Activated T-cell treated with anti-CD3 and anti-CD28 coated beads, Interleukin-2, amount 50 U/mL, for 72 hours (primary cell): ENCODE measurements at places on chromosomes 1 and 21. TPM values are rescaled to one million over a fixed set of nuclear protein-coding genes. Genes with fewer than 3 reads are reported as not detected.

DNA sequence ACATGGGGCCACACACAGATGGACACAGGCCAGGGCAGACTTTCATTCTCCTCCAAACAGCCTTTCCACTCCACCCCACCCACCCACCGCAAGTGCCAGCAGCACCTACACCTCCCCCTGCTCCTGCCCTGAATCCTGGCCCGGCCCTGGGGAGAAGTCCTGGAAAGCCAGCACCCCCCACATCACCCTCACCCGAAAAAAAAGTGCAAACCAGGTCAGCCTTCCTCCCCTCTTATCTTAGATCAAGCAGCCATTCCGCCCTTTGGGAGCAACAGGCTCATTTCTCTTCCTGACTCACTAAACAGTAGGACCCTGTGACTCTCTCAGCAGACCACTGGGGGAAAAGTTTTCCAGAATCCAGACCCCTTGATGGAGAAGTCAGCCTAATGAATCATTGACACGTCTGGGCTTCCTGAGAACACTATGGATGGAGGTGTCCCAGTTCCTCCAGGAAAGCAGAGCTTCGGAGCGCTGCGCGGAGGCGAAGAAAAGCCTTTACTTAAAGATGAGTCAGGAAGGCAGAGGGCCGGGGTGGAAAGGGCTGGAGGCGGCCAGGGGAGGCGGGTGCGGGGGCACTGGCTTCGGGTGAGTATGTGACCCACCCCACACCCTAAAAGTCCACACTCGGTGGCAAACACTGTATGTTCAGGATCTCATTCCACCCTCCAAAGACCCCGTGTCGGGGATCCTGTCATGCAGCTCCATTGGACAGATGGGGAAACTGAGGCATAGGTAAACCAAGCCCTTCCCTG, 588.7 kb downstream of the MATN1 start:
- H3K4me1 ChIP-seq = no peaks in the 10 kb centered on the region
- no peak for DNase-seq
- no peaks in the 10 kb centered on the region for H3K36me3 ChIP-seq
- no peak overlapping the region for H3K27ac ChIP-seq
- H3K27me3 ChIP-seq = no peaks in the 10 kb centered on the region
- H3K4me3 ChIP-seq = no peak overlapping the region

GRCh38 chr1:95407131-95407885, 173.3 kb downstream of the RWDD3 start:
- no peak for DNase-seq
- no peak overlapping the region for H3K4me3 ChIP-seq
- H3K36me3 ChIP-seq = no peaks in the 10 kb centered on the region
- H3K4me1 ChIP-seq = no peaks in the 10 kb centered on the region
- peaks cover 24% of the 10 kb centered on the region for H3K27me3 ChIP-seq
- no peak overlapping the region for H3K27ac ChIP-seq

The SPOCD1 gene
- 1.0 TPM for total RNA-seq

DNA sequence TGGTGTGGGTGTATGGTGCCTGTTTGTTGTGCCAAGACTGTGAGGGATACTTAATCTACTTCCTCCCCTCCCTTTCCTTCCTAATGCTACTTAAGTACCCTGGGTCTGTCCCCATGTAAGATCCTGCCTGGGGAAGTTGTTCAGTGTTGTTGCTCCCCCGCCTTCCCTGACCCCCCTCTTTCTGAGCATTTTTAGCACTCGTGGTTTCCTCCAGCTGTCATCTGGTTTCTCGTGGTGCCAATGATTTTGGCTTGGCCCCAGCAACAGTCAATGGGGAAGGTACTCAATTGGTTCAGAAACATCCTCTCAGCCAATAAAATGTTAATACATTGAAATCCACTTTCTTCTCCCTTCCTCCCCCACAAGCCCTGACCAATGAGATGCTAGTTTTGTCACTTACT, 8.0 kb upstream of the B4GALT3 start:
- no peaks in the 10 kb centered on the region for H3K27me3 ChIP-seq
- H3K27ac ChIP-seq = peak overlapping the region; percentile 95
- H3K36me3 ChIP-seq = no peaks in the 10 kb centered on the region
- H3K4me1 ChIP-seq = peaks cover 81% of the 10 kb centered on the region
- H3K4me3 ChIP-seq = peak overlapping the region; percentile 83
- DNase-seq = peak; percentile 78

DNA sequence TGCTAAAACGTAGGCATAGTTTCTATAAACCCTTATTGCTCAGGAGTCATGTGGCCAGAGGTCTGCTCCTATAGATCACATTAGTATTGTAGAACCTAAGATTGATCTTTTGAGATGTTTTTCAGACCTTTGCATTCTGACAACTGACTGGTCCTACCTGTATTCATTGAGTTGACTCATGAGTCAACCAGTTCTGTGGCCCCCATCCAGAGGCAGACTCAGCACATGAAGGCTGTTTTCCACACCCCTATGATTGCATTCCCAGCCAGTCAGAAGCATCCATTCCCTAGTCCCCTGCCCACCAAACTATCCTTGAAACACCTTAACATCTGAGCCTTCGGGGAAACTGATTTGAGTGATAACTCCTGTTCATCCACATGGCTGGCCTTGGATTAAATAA, 451.7 kb downstream of the SIPA1L2 start:
- no peak overlapping the region for H3K4me3 ChIP-seq
- no peak overlapping the region for H3K27ac ChIP-seq
- H3K36me3 ChIP-seq = peaks cover 3% of the 10 kb centered on the region
- peaks cover 27% of the 10 kb centered on the region for H3K27me3 ChIP-seq

- no peaks in the 10 kb centered on the region for H3K27me3 ChIP-seq
- no peaks in the 10 kb centered on the region for H3K36me3 ChIP-seq
- no peaks in the 10 kb centered on the region for H3K4me1 ChIP-seq
- DNase-seq = no peak
- H3K4me3 ChIP-seq = no peak overlapping the region
- no peak overlapping the region for H3K27ac ChIP-seq
Measured at GRCh38 chr1:74857676-74858075, 124.7 kb downstream of the TYW3 start.

GRCh38 chr1:22875241-22875640, 97.4 kb downstream of the LACTBL1 start:
- no peaks in the 10 kb centered on the region for H3K4me1 ChIP-seq
- no peaks in the 10 kb centered on the region for H3K27me3 ChIP-seq
- DNase-seq = no peak
- no peaks in the 10 kb centered on the region for H3K36me3 ChIP-seq
- H3K27ac ChIP-seq = no peak overlapping the region
- H3K4me3 ChIP-seq = no peak overlapping the region

DNA sequence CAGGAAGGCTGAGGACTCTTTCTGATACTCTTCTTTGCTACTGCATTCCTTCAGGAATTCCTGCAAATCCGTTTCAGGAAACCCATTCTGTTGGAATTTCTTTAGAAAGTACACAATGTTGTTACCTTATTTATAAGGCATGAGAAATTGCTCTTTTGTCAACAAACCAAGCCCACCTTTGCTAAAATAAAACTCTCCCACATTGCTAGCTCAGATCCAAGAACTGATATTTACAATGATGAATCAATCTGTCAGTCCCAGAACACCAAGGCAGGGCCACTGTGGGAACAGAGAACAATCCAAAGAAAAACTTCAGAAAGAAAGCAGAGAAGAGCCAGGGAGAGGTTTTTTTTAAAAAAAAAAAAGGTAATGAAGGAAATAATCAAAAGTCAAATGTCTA, 36.6 kb upstream of the LPAR3 start:
- no peaks in the 10 kb centered on the region for H3K27me3 ChIP-seq
- H3K4me3 ChIP-seq = no peak overlapping the region
- H3K27ac ChIP-seq = no peak overlapping the region
- peaks cover 6% of the 10 kb centered on the region for H3K36me3 ChIP-seq
- peaks cover 6% of the 10 kb centered on the region for H3K4me1 ChIP-seq

DNA sequence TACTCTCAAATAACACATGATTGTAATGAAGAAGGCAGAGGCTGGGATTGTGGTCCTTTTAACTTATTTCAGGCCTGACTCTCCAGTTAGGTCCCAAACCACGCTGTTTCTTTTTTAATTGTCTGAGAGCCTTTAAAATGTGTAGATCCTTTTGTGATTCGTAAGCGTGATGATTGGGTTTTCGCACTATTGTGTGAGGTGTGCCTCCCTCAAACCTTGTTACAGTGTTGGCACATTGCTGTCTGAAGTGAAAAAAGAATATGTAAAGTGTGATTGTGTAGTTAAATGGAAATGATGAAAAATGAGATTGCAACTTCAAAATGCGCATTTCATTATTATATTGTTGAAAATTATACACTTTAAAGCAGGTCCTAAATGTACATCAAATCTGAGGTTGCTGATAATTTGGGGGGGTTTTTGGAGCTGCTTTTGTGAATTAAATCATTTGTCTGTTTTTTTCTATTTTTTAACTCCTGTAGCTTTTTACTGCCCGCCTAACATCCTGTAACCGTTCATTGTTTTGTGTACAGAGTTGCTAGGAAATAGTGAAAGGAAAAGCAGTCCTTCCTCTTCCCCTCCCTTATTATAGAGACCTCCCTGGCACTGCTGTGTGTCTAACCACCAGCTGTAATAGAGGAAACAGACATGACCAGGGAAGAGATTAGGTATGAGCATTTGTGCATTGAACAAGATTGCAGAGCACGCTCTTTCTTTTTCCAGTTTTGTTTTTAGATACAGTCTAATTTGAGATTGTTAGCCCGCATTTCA, 43.3 kb downstream of the IARS2 start:
- peaks cover 4% of the 10 kb centered on the region for H3K4me1 ChIP-seq
- DNase-seq = no peak
- no peak overlapping the region for H3K4me3 ChIP-seq
- peaks cover 5% of the 10 kb centered on the region for H3K36me3 ChIP-seq
- peak overlapping the region; percentile 35 for H3K27ac ChIP-seq
- no peaks in the 10 kb centered on the region for H3K27me3 ChIP-seq

DNA sequence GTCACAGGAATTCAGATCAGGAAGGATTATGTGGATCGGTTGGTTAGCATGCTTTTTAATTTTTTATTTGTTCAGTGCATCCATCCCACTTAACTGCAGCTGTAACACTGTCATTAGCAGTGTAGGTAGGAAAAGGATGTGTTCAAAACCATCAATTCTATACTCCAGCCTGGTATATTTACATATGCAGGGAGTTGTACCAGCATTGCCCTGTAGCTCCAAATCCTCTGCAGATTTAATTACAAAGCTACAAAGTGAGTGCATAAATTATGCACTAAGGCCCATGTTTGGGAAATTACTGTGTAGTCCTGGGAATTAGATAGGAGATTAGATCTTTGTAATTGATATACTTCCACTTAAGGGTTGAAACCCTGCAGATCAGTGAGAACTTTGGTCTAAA, 15.9 kb upstream of the OSBPL9 start:
- DNase-seq = no peak
- no peak overlapping the region for H3K27ac ChIP-seq
- no peaks in the 10 kb centered on the region for H3K4me1 ChIP-seq
- no peak overlapping the region for H3K4me3 ChIP-seq

The SLC25A34 gene
- 2.5 TPM for total RNA-seq

DNA sequence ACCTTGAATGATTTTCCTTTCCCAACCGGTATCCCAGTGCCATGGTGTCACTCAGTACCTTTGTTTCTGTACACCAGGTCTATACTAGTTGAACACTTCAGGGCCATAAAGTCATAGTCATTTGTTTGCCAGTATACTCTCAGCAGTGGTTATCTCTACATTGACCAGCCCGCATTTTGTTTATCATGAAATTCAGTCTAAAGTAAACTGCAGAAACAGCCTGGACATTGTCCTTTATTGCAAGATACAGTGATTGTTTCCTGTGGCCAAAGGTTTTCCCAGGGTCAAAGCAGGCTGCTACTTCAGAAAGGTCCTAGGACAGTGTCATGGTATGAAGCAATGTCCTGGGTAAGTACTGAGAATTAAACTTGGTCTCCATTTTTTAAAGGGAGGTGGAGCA, 407.4 kb downstream of the RWDD3 start:
- no peaks in the 10 kb centered on the region for H3K4me1 ChIP-seq
- no peaks in the 10 kb centered on the region for H3K27me3 ChIP-seq
- DNase-seq = no peak
- H3K4me3 ChIP-seq = no peak overlapping the region
- no peak overlapping the region for H3K27ac ChIP-seq

- H3K4me3 ChIP-seq = no peak overlapping the region
- H3K27ac ChIP-seq = no peak overlapping the region
- no peaks in the 10 kb centered on the region for H3K27me3 ChIP-seq
- H3K4me1 ChIP-seq = no peaks in the 10 kb centered on the region
Measured at GRCh38 chr1:13536571-13536970, 22.8 kb upstream of the LRRC38 start.

GRCh38 chr1:155208541-155209311, at the start of gene MTX1:
Gene MTX1, plus strand, starts transcription at chr1:155208695. Its CDS starts 110 bp downstream, at chr1:155208805.
- peak within 1 kb of the TSS; percentile 98 for H3K4me3 ChIP-seq
- peak; percentile 91 for DNase-seq

The RNF186 gene
- total RNA-seq = not detected

The AGMAT gene
- total RNA-seq = 8.5 TPM

GRCh38 chr1:11860083-11860482, 1.3 kb upstream of the NPPB start:
- no peaks in the 10 kb centered on the region for H3K36me3 ChIP-seq
- no peak overlapping the region for H3K27ac ChIP-seq
- no peaks in the 10 kb centered on the region for H3K4me1 ChIP-seq
- H3K27me3 ChIP-seq = peaks cover 40% of the 10 kb centered on the region
- no peak for DNase-seq

- peaks cover 7% of the 10 kb centered on the region for H3K4me1 ChIP-seq
- DNase-seq = no peak
- H3K36me3 ChIP-seq = no peaks in the 10 kb centered on the region
- H3K27ac ChIP-seq = no peak overlapping the region
- peaks cover 29% of the 10 kb centered on the region for H3K27me3 ChIP-seq
- no peak overlapping the region for H3K4me3 ChIP-seq
Measured at GRCh38 chr21:38858026-38858811, 52.5 kb downstream of the ETS2 start.
